ENCODE measurements at places on chromosomes 2 and 18.

GRCh38 chr2:112273349-112273748 lies 2.0 kb upstream of the ZC3H6 start:
- no peak for DNase-seq

GRCh38 chr2:75569546-75569945 lies 8.8 kb upstream of the EVA1A start:
- DNase-seq, result no peak

DNA sequence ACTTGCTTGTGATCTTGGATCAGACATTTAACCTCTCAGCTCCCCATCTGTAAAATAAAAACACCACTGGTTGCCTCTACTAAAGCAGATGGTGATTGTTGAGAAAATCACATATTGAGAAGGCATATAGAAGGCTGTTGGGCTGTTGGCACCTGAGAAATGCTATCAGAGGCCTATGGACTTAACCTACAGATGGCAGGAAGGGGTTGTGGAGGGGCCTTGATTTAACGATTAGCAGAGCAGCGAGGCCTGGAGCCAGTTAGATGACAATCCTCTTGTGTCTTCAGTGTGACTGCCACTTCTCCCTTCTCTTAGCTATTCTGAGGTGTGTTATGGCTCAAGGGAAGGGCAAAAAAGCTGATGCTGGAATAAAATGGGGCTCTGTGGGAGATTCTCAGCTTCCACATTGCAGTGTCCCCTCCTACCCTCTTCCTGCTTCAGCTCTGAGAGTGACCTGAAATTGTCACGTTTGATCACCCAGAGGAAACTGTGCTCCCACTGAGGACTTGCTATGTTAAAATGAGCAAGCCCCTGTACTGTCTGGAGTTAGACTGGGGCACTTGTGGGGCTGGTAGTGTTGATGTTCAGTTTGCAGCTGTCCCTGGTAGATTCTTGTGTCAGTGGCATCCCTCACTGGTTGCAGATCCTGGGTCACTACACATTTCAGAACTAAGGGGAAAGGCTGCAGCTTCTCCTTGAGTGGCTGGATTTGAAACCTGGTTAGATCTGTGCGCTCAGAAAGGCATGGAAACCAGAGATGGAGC lies 31.5 kb downstream of the CXCR4 start:
- DNase-seq, result no peak

GRCh38 chr2:121698318-121698930 lies 38.3 kb downstream of the NIFK start:
- DNase-seq, result no peak

DNA sequence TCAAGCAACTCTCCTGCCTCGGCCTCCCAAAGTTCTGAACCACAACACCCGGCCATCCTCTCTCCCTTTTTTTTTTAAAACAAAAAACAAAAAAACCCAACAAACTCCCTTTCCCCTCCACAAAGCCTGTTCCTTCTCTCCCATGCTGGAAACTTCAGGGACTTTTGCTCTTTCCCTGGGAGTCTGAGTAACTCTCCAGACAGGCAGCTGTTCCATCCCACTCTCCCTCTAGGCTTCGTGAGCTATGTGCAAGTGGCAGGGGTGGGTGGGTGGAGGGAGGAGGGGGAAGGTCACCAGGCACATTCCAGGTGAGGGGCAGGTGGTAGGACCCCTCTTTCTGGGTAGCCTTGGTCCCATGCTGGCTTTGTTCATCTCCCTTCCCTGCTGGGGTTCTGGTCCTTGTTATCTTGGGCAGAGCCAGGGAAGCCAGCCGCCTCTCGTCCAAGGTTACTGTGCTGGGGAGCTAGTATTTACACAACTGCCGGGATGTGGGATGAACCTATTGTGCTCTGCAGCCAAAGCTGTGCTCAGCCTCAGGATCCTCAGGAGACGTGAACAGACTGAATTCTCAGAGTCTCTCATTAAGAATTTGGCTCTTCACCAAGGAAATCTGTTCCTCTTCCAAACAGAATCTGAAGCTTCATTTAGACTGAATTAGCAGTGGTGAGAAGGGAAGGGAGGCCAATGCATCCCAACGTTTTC lies 106.9 kb downstream of the LIPG start:
- DNase-seq, result no peak

GRCh38 chr2:231924889-231925275 lies 1.3 kb downstream of the NPPC start:
- DNase-seq, result no peak

DNA sequence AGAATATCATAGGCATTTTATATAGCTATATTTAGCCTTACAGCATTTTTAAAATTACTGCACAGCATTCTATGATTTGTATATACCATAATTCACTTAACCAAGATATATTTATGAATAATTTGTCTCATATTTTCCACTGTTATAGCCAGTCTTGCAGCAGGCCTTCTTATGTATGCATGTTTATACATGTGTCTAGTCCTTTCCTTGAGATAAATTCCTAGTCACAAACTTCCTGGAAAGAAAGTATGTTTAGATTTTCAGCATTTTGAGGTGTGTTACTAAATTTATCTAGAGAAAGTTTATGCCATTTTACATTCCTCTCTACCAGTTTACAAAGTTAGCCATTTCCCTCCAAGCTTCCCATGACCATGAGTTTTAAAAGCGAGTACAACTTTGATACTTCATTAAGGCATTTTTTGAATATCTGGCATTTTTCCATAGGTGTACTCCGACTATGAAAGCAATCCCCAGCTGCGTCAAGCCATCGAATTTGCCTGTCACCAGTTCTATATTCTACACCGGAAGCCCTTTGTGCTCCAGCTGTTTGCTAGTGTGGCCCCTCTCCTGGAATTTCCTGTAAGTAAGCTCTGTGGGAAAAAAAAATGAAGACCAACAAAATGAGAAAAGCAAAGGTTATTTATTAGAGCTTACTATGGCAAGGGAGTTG lies 59.4 kb upstream of the RPE start:
- no peak for DNase-seq

GRCh38 chr2:104897515-104898184 lies 43.7 kb downstream of the POU3F3 start:
- DNase-seq, result no peak

DNA sequence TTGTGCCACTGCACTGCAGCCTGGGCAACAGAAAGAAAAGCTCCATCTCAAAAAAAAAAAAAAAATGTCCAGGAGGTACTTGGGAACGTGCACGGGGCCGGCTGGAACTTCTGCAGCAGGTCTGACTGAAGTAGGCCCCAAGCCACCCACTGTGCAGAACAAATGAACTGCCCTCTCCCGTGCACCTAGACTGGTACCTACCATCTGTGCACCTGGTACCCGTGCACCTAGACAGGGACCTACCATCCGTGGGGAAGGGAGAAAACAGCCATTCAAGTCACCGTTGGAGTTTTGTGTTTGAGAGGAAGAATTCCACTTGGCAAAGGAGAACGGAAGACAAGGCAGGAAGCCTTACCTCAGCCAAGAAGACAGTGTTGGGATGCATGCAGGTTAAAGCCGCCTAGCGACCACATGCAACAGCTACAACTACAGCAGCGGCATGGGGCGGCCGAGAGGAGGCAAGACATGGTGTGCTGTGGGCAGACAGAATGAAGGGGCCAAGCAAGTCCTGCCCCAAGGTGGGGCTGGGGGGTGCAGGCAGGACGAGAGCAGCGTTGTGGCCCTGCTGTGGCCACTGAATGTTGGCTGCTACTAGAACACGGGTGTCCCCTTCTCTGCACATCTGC lies 16.1 kb downstream of the ST3GAL5 start:
- no peak for DNase-seq

- no peak for DNase-seq
These were observed 68.3 kb downstream of the TMEFF2 start for GRCh38 chr2:192126426-192126825.

DNA sequence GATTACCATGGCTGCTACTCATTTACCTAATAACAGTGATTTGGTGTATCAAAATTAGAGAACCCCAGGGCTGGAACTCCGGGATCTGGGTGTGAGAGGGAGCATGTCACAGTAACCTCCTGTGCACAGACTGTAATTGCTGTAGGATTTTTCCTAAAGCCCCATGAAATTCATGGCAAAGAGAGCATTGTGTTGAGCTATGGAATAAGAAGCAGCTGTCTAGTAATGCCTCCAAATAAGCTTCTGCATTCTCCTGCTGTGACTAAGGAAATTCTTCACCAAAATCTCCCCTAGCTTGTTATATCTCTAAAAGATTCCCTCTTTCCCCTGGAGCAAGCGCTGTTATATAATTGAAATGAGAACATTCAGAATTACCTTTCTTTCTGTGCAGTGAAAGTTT lies 158.1 kb upstream of the SPATS2L start:
- DNase-seq, result no peak

GRCh38 chr2:166892397-166892796 lies 4.1 kb downstream of the XIRP2 start:
- no peak for DNase-seq

DNA sequence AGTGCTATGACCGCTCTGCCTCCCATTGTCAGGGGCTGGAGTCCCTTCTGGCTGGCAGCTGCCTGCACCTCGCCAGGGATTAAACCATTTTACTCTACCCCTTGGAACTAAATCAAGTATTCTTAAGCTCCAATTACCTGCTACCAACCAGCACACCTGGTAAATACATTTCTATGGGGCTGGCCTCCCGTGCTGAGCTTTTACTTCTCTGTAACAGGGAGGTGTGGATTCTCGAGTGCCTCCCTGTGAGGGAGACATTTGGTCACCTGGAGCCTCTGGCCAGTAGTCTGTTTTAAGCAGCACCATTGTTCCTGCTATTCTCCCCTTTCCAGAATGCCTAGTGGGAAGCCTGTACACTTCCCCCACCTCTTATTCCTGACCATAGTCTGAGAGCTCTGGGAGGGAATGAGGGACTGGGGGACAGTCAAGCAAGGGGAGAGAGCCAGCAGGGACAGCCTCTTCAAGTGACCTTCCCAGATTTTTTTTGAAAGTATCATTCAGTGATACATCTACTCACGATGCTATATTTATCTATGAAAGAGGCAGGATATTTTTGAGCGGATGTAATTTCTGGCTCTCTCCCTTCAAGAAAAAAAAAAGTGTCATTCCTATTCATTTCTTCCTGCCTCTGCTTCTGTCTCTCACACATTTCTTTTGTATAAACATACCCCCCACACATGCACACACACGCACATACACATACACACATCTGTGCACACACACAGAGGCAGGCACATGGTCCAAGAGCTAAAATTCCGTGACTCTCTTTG lies 112.8 kb downstream of the CAPN13 start:
- no peak for DNase-seq

DNA sequence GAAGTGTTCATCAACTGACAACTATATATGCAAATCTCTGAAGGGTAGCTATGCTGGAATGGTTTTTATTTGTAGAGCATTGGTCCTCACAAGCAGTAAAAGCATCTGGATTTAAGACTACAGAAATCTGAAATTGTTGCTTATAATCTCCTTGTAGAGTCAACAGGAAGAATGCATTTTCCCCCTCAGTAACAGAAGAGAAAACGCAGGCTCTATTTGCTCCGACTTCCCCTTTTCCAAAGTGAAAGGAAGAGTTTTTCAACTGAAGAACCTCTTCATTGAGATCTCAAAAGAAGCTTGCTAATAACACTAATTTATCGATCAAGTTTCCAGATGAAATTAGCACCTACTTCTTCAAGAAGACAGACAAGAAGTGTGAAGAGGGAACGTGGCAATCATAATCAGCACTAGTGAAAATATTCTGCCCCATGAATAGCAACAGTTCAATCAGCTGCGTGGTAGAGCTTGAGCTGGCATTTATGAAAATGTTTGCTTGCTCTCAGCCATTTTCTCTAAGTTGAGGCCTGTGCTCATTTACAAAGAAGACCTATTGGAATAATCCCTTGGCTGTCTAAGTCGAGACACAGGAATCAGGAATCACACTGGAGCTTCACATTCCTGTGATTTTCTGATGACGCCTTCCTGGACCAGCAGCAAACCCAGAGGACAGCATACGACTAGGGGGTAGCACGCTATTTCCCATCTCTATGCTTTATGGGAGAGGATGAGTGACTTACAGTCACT lies 43.7 kb downstream of the TGIF1 start:
- DNase-seq, result no peak

- DNase-seq, result no peak
These were observed 127.3 kb downstream of the XRCC5 start for GRCh38 chr2:216236486-216236885.

DNA sequence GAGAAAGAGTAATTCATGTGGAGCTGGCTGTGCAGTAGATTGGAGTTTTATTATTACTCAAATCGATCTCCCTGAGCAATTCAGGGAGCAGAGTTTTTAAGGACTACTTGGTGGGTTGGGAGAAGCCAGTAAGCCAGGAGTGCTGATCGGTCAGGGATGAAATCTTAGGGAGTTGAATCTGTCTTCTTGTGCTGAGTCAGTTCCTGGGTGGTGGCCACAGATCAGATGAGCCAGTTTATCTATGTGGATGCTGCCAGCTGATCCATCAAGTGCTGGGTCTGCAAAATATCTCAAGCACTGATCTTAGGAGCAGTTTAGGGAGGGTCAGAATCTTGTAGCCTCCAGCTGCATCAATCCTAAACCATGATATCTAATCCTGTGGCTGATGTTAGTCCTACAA lies 17.0 kb upstream of the UGT1A8 start:
- DNase-seq, result no peak

DNA sequence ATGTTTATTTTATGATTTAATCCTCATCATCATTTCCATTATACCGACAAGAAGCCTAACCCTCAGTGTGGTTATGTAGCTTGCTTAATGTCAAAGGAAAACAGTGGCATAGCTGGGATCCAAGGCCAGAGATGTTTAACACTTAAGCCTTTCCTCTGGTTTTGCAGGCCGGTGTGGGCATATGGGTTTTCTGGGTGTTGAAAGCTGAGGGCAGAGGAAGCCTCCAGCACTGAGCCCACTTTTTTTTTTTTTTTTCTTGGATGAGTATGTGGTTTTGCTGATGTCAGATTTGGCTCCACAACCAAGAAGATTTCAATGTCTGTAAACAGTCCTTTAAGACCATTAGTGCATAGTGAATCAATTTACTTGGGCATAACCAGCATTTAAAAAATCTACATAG lies 41.3 kb downstream of the LHCGR start:
- DNase-seq, result no peak

GRCh38 chr2:7262727-7263126 lies 345.5 kb downstream of the RNF144A start:
- no peak for DNase-seq

DNA sequence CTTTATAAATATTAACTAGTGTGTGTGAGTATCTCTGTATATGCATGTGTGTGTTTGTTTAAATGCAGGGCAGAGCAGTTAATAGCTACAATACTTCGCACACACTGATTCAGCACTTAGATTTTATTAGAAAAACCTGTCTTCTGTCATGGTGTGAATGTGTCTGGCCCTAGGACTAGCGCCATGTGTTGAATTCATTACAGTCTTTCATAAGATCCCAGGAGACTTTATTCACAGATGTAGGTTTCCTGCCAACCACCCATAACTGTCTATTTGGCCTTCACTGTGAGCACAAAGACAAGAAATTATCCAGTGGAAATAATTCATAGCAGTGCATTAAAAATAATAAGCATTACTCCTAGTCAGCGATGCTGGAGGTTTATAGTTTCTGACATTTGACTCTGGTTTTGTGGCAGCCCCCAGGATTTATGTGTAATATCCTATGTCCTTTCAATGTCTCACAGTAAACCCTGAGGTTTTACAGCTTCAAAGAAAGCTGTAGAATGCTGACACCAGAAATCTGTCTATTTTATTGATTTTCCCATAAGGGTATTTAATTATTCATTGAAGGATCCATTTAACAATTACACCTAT lies 93.9 kb downstream of the ZNF804A start:
- no peak for DNase-seq

GRCh38 chr2:180927030-180927686 lies 53.2 kb upstream of the UBE2E3 start:
- no peak for DNase-seq

Data from GOT3 (cell line).